Germinal center (tissue), 1 donor: ENCODE measurements at places on chromosomes 7 and 10.
A peak's percentile ranks its signal among the peaks of the same experiment; 100 is the strongest.

GRCh38 chr7:696812-697551 lies 29.5 kb upstream of the DNAAF5 start:
- DNase-seq = no peak

- DNase-seq = no peak
These were observed 35.8 kb downstream of the VCL start for GRCh38 chr10:74033702-74034101.

GRCh38 chr10:306007-306674 lies 170.9 kb downstream of the ZMYND11 start:
- DNase-seq = no peak

GRCh38 chr7:20474249-20474648 lies 141.2 kb upstream of the ABCB5 start:
- DNase-seq = no peak

DNA sequence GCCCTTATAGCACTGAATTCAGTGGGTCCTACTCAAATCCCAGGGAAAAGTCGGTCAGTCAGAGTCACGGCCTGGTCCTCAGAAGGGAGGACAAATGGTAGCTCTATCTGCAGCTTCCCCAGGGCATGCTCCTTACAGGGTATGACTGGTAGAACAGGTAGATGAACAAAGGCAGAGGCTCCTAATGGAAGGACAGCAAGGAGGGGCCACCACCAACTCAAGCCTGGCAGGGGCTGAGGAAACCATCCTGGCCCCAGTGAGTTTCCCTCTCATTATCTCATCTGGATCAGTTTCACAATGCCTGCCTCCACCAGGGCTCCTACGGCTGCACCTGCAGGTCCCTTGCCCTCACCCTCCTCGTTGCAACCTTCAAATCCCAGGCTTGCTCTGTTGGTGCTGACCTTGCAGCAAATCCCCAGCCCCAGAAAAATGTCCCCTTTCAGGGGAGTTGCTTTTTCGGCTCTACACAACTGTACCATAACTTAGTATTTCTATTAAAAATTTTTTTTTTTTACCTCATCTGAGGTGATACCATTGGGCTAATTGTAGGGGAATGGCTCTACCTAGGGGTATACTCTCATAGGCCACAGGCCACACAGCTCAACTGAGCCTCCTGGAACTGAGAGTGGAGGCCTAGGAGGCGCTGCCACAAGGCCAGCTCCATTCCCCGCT lies 2.4 kb upstream of the MYO1G start:
- no peak for DNase-seq

GRCh38 chr7:24880886-24881285 lies 99.1 kb downstream of the OSBPL3 start:
- no peak for DNase-seq

DNA sequence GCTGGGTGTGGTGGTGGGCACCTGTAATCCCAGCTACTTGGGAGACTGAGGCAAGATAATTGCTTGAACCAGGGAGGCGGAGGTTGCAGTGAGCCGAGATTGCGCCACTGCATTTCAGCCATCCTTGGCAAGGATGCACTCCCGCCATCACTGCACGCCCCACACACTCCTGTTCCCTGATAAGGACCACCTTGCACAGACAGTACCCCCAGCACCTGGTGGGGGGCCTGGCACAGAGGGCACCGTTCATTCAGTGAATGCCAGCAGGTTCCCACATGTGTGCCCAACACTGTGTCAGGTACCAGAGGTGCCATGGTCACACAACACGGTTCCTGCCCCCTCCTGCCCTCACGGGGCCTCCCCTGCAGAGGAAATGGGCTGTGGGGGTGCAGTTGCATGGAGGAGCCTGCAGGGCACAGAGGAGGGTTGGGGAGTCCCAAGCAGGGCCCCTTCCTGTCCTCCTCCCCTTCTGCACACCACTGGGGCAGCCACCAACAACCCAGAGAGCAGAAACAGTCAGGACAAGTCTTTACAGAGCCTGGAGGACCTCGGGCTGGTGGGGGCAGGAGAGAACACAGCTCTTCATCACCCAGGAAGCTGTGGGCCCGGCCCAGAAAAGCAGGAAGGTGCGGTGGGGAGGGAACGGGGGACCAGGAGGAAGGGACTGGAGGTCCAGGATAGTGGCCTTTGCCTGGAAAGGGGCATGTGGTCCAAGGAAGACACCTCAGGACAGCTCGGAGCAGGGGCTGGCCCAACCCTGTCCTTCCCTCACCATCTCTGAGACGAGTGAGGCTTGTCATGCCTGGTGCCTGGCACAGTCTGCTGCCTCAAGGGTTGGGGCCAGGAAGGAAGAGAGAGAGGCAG lies 7.1 kb downstream of the CRYGN start:
- peak; percentile 50 for DNase-seq

DNA sequence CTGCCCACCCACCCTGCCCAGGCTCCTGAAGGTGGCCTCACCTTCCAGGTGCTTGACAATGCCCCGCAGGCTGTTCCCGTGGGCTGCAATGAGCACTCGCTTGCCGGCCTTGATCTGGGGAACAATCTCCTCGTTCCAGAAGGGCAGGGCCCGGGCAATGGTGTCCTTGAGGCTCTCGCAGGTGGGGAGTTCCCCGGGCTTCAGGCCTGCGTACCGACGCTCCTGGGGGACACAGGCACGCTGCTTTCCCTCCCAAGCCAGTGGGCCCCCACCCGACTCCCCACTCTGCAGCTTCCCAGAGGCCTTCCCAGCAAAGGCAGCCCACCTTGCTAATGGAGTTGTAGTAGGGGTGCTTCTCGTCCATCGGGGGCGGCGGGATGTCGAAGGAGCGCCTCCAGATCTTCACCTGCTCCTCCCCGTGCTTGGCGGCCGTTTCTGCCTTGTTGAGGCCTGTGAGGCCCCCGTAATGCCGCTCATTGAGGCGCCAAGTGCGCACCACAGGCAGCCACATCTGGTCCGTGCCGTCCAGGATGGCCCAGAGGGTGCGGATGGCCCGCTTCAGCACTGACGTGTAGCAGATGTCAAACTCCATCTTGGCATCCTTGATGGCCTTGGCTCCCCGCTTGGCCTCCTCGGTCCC lies 456 bp downstream of the PGAM2 start:
- no peak for DNase-seq

GRCh38 chr10:43680035-43680434 lies 31.4 kb upstream of the ZNF32 start:
- DNase-seq = no peak

DNA sequence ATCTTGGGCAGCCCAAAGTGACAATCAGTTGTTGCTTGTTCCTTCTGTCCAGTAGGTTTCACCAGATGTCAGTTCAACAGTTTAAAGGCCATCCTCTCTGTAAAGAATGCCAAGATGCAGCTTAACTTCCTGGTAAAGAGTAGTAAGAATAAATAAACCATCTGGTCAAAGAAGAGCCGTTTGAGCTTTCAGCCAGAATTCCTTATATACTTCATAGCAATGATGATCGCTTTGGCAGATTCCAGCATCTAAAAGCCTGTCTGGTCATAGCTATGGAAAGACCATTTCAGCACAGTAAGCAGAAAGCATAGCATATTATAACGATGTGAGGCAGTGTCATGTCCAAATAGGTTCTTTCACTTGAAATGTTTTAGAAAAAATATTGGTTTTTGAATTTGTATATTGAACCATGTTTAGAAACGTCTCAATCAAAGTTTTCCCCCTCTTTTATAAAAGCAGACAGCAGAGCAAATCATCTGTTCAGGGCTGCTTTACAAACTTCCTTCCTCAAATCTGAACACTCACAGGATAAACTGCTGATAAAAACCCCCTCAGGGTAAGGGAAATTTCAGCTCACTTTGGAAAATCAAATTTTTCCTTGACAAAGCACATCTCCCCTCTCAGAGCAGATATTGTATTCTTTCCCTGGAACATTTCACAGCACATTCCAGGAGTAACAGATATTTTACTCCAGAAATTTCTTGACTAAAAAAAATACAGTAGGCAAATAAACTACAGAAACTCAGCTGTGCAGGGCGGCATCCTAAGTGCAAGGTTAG lies 184.1 kb downstream of the NOC3L start:
- no peak for DNase-seq

GRCh38 chr10:113732966-113733365 lies 18.5 kb upstream of the PLEKHS1 start:
- no peak for DNase-seq

DNA sequence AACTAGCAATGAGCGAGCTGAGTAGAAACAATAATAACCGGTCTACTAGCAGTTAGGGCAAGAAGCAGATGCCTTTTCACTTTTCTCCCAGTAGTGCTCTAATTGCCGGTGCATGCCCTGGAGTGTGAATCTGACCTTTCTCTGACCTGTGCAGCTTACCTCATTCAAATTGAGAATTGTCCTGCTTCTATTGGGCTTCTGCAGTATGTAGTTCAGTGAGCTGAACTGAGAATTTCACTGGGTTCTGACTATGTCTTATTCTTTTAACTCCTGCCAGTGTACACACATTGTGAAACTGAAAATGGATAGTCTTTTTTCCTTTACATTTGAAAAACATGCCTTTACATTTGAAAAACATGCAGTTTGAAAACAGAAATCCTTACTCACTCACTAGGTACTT lies 157.9 kb upstream of the GRM3 start:
- no peak for DNase-seq

DNA sequence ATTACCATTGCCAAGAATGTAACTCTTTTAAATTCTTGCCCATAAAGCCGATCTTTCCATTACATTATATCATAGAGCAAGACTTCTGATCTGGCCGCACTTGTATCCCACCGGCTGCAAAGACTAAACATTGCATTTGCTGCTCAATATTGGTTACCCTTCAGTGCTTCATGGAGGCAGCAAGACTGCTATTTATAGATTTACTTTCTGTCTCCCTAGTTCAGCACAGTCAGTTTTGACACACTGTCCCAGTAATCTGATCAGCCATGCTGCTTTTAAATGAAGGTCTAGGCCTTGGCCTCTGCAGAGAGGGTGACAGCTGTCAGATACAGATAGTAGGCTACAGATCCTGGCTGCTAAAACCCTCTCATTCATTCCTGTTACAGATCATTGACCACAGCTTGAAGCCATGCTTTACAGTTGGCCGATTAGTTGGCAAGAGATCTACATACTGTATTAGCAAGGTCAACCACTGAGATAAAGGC lies 562.6 kb upstream of the GALNT17 start:
- DNase-seq = no peak

DNA sequence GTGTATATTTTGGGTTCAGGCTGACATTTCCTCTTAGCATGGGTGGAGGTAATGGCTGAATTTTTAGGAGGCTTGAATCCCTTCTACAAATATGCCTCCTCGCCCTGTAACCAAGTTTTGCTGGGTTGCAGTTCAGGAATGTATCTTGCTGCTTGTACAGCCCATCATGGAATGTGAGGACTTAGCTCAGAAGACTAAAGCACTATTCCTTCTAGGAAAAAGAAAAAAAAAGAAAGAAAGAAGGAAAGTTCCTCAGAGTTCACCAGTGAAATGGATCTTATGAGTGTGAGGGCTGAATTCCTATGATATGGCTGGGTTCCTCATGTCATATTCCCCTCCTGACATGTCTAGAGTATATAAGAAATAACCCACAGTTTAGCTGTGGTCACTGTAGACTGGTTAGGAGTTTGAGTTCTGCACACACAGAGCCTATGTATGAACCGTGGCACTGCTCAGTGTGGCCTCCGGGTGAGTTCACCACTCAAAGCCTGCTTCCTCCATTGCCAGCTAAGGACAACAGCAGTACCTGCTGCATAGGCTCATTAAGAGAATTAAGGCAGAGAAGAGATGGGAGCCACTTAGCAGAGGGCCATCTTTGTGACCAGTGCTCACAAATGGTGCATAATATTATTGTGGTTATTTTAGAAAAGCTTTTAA lies 114.0 kb downstream of the TACC2 start:
- DNase-seq = no peak

DNA sequence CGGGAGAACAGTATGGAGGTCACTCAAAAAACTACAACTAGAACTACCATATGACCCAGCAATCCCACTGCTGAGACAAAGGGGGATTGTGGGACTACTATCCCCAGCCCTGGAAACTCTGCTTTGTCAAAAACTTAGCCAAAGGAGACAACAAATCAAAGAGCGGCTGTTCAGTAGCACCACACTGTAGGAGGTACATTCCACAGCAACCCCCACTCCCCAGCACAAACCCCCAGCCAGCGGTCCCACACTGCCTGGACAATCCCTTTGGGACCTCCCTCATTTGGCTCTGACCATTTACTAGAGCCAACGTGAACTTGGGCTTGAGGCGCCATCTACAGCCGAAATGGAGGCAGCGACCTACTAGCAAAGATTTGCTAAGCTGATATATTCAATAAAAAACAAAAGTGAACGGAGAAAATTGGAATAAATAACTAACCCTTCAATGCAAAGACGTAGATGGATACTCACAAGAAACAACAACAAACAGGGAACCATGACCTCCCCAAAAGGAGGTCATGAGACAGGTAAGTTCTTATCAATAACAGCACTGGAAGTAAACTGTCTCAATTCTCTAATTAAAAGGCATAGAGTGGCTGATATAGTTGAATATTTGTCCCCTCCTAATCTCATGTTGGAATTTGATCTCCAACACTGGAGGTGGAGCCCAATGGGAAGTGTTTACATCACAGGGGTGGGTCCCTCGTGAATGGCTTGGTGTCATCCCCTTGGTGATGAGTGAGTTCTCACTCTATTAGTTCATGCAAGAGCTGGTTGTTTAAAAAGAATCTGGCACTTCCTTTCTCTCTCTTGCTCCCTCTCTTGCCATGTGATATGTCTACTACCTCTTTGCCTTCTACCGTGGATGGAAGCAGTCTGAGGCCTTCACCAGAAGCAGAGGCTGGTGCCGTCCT lies 119.0 kb upstream of the KCNMA1 start:
- peak; percentile 30 for DNase-seq

DNA sequence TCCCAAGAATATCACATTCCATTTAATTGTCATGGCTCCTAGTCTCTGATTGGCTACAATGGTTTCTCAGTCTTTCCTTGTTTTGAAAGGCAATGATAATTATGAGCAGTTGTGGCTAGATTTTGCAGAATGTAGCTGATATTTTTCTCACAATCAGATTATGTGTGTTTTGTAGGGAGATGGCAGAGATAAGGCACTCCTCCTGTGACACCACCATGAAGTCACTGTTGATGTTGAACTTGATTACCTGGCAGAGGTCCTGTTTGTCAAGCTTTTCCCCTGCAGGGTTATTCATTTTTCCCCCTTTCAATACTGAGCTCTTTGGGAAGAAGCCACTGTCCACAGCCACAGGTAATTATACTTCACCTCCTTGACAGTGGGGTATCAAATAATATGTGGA lies 602.9 kb upstream of the PFKP start:
- no peak for DNase-seq

DNA sequence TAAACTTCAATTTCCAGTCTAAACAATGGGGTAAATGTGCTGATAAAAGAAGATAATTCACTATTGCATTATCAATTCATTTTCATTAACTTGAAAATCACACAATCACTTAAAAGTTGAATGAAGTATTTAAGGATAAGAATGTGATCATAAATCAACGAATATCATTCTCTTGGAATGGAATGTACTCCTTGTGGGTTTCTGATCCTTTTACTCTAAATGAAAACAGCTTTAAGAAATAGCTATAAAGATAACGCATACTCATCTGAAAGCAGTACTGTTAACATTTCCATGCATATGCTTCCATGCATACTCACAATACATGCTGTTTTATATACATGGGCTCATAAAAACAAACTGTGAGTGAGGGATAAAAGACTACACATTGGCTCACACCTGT lies 108.8 kb downstream of the ATE1 start:
- no peak for DNase-seq

- no peak for DNase-seq
These were observed 179.2 kb upstream of the CDCA7L start for GRCh38 chr7:22124941-22125340.

- DNase-seq = peak; percentile 74
These were observed 102.3 kb upstream of the PPIF start for GRCh38 chr10:79244841-79245504.
